Kidney epithelial cell (primary cell): ENCODE measurements at places on chromosomes 4 and X. TPM values are rescaled to one million over a fixed set of nuclear protein-coding genes. Genes with fewer than 3 reads are reported as not detected.

The IL9R gene
- total RNA-seq: 0.27 TPM in 1 of 2 replicates, not detected in the other

GRCh38 chrX:150731795-150732194 lies 38.6 kb downstream of the MTMR1 start:
- peak; percentile 62 for DNase-seq

The ADRA2C gene
- total RNA-seq: 1.0 and 2.8 TPM in 2 replicates

- peak; percentile 4 for DNase-seq
These were observed 88.0 kb downstream of the FNIP2 start for GRCh38 chr4:158856852-158857251.

- DNase-seq: no peak
These were observed 127.3 kb downstream of the PHKA2 start for GRCh38 chrX:18856645-18856997.

- no peak for DNase-seq
These were observed 102.2 kb upstream of the EGFL6 start for GRCh38 chrX:13467243-13467642.

DNA sequence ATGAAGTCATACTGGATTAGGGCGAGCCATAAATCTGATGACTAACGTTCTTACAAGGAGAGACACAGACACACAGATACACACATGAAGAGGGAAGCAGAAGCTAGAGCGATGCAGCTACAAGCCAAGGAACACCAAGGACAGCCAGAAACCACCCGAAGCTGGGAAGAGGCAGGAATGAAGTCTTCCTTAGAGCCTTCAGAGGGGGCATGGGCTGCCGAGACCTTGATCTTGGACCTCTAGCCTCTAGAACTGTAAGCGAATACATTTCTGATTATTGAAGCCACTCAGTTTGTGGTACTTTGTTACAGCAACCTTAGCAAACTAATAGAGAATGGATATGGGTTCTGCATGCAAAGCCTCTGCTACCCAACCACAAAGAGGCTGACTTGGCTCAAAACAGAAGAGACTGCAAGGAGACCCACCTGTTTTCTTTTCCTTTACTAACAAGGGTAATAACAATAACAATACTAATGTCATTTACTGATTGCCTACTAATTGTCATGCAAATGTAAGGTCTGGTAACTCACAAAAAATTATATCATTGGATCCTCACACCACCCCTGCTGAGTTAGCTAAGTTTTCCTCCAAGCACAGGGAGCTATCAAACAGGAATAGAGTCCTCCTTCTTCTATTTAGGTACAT lies 10.1 kb upstream of the LDB2 start:
- no peak for DNase-seq

GRCh38 chr4:41256131-41256739 lies 493 bp upstream of the UCHL1 start:
- DNase-seq: no peak

- DNase-seq: no peak
These were observed 109.2 kb downstream of the CLNK start for GRCh38 chr4:10575414-10575813.

The AREG gene
- 95.3 and 98.0 TPM in 2 replicates for total RNA-seq

DNA sequence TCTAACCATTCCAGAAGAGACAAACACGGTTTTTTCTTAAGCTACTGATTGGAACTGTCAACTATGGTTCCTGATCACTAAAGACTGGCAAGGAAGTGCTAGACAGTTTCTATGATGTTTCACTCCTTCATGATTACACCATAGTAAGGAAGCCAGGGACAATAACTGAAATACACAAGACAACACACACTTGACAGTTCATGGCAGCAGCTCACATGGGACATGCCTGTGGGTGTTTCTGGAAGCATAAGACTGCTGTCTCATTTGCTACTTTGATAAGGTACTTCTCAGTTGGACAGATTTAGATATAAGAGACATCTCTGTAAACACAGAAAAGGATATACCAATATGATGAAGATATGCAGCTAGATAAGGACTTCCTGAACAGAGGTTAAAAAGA lies 8.3 kb upstream of the IRAK1 start:
- DNase-seq: no peak

DNA sequence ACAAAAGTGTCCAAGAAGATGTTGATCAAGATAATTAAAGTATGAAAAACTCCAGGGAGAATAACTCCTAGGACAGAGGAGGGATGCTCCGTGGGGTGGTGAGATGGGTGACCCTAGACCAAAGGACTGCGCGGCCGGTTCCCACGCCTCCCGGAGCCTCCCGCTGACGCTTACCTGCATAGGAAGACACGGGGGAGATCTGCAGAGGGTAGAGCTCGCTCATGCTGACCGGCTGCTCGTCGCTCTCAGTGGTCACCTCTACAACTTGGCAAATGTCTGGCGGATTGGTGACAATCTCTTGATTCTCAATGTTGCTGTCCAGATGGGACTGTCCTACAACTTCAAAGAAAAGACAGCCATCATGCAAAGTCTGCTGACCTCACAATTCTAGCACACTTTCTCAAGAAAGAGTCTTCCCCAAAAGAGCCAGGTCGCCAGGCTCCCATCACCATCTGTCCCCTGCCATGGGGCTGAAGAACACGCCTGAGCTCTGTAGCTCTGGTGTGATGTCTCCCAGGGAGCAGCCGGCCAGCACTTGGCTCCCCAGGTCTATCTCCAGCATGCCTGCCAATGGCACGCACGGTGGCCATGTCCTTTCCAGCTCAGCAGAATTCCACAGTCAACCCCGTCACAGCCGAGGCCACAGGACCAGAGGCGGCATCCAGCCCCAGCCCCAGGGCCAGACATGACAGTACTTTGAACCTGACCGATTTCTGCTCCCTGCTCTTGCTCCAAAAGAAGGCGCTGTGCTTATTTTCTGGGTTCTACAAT lies 75.4 kb downstream of the IRF2 start:
- DNase-seq: no peak

The TSPAN5 gene
- 16.6 and 20.5 TPM in 2 replicates for total RNA-seq

GRCh38 chr4:183637461-183637860 lies 21.5 kb downstream of the RWDD4 start:
- no peak for DNase-seq

- DNase-seq: no peak
These were observed 454 bp downstream of the BTC start for GRCh38 chr4:74793757-74794381.

The UGT8 gene
- total RNA-seq: 6.6 and 12.3 TPM in 2 replicates

DNA sequence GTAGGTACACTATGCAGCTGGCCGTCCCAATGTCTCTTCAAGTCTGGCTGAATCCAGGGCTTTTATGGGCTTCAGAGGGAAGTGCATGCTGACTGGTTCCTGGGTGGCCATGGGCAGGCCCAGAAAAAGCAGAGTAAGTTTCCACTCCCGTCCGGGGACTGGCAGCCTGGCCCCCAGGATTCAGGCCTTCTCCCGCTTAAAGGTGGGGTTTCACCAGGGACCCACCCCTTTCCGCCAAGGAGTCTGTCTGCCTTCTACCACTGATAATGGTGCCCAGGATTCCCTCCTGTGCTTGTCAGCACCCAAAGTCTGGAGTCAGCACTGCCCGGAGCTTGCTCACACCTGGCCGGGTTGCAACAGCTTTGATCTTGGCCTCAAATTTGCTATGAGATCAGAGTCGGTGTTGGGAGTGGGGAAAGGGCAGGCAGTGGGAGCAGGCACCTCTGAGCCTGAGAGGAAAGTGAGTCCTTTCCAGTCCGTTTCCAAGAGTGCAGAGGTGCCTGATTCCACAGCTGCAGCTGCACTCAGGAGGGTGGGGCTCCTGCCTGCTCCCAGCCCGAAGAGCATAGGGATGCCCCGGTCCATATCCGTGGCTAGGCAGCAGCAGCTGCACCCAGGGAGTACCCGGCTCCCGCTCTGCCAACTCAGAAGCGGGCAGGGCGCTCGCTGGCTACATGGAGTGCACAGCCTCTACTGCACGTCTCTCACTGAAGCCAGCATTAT lies 1344.3 kb upstream of the ADGRL3 start:
- no peak for DNase-seq

DNA sequence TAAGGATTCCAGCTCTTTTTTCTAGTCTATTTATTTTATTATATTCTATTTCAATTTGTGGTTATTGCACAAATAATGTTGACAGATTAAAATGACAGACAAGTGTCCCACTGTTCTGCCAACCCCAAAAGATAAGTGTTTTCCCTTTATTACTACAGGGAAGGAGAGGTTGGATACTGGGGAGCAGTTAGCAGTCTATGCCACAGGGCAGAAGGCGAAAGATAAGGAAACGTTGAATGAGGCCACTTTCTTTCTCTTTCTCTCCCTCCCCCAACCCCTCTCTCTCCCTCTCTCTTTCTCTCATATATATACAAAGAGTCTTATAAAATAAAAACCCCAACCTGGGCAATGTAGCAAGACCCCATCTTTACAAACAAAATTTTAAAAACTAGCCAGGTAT lies 31.6 kb downstream of the SLC9A6 start:
- DNase-seq: no peak

DNA sequence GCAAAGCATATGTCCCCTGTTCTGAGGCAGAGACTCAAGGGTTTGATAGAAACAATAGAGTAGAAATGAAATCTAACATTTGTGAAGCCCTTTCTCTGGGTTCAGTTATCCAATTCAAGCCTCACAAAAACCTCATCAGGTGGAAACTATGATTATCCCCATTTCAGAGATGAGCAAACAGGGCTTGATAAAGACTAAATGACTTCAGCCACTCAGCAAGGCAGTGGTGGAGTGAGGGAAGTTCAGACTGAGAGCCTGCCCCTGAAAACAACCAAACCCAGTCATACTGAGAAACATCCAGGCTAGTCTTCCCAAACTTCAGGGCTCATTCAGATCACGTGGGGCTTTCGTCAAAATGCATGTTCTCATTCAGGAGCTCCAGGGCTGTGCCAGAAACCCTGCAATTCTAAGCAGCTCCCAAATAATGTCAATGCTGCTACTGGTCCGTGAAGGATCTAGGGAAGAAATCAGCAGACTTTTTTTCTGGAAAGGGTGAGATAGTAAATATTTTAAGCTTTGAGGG lies 109.6 kb upstream of the KIT start:
- no peak for DNase-seq

The CORIN gene
- total RNA-seq: 0.07 TPM in 1 of 2 replicates, not detected in the other

The PLXNB3 gene
- 3.6 and 9.1 TPM in 2 replicates for total RNA-seq

DNA sequence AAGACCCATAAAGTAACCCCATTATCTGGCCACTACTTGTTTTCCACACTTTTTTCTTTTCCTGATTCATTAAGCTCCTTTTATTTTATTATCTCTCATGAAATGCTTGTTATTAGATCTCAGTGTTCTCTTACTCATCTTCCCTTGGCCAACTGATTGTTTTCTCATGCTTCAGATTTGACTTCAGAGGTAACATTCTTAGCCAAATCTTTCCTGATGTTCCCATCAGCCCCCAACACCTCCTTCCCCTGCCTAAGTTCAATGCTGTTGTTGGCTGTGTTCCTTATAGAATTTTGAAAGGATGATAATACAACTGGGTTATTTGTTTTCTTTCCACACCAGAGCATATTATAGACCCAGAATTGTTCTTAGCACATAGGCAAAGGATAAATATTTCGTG lies 75.6 kb downstream of the BMPR1B start:
- DNase-seq: no peak

The CCSER1 gene
- total RNA-seq: 1.2 and 1.4 TPM in 2 replicates

DNA sequence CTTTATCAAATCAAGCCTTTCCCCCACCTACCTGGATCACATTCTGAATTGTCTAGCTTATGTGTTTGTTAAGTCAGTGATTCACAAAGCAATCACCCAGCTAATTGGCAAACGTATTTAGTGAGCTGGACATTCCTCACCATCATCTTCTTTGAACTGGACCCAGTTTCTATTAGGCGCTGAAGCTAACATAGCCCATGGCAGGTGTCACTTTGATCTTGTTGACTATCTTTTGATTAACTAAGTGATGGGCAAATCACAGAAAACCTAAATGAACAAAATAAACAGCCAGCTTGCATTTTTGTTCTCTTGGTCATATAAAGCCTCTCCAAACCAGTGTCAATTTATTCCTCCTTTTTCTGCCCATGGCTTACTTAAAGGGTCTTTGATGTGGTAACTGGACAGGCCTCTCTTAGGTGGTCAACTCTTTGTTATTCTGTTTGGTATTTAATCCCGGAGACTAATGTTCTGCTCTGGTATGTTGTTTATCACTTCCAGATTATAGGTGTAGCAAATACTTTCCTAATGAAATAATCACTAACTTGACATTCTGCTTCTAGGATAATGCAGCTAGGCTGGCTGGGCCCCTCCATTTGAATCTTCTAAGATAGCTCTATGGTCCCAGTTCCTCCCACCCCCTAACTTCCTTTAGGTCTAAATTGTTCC lies 105.3 kb upstream of the SMIM10 start:
- DNase-seq: no peak

- DNase-seq: no peak
These were observed 5.8 kb upstream of the CCNA2 start for GRCh38 chr4:121829511-121829910.

DNA sequence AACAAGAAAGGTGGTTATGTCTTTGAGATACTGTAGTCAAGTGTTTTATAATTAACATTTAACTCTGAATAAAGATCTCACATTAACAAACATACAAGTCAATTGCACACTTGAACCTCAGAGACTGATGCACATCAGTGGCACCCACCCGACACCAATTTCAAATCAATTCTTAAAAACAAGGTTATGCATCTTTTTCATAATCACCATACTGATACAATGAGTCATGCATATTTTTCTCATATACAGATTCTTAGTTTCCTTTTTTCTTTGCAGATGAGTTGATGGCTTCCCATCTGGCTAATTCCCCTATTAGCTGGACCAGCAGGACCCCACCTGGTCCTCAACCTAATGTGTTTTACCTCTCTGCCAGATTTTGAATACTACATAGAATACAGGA lies 136.2 kb upstream of the RPL34 start:
- DNase-seq: no peak

DNA sequence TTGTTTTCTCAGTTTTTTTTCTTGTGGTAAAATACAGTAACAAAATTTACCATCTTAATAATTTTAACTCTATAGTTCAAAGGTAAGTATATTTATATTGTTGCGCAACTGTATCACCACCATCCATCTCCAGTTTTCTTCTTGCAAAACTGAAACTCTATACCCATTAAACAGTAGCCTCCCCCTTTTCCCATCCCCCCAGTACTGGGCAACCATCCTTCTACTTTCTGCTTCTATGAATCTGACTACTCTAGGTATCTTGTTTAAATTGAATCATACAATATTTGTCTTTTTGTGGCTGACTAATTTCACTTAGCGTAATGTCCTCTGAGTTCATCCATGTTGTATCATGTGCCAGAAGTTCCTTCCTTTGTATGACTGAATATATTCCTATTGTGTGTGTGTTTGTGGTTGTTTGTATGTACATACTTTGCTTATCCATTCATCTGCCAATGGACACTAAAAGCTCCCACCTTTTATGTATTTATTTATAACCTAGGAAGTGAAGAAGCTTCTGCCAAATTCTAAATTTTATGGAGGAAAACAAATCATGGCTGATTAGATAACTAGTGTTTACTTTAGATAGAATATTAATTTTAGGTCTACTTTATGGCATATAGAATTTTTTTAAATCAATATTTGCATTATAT lies 10.0 kb downstream of the ABHD18 start:
- no peak for DNase-seq
